ENCODE measurements at places on chromosomes 7 and 10. TPM values are rescaled to one million over a fixed set of nuclear protein-coding genes. Genes with fewer than 3 reads are reported as not detected.

DNA sequence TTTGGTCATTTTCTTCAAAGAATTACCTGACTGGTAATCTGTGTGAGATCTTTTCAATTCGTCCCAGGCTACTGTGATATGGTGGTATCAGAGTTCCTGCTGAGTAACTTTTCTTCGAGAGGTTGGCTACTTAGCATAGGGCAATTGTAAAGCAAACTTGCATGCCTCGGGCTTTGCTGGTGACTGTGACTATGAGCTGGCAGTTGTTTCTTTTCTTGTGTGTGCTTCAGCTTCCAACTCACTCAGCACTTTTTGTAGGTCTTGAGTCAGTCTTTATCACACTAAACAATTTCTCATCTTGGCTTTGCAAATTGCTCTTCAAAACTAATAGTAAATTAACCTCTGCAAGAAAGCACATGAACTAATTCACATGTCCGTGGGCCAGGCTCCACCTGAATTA, 44.3 kb downstream of the PRR15 start:
- H3K27ac ChIP-seq, result no peak overlapping the region
- no peaks in the 10 kb centered on the region for H3K4me1 ChIP-seq
- DNase-seq, result peak; percentile 67
- no peaks in the 10 kb centered on the region for H3K27me3 ChIP-seq
- H3K36me3 ChIP-seq, result no peaks in the 10 kb centered on the region
- no peak overlapping the region for H3K4me3 ChIP-seq

DNA sequence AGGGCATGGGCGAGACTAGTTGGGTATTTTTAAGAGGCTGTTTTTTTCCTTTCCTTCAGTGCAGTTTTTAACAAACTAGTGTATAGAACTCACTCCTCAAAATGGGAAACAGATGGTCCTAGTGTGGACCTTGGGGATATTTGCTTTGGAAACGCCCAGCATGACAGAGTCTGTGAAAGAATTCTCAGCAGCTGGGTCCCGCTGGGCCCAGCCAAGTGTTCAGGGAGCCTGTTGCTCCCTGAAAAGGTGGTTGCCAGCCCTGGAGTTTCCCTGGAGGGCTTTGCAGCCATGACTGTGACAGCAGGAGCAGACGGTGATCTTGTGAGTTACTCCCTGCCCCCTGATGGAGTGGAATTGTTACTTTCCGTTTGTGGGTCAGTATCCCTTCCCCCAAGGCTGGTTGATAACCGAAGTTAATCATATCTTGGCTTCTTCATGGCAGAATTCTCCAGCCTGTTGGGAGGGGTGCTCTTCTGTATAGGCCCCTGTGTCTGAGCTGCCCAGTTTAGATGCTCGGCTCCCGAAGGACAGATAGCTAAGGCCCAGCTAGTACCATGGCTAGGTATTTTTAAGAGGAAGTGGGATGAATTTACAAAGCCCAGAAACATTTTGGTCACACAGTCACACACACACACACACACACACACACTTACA, 278.6 kb upstream of the HABP2 start:
- no peaks in the 10 kb centered on the region for H3K27me3 ChIP-seq
- no peak for DNase-seq
- H3K36me3 ChIP-seq, result no peaks in the 10 kb centered on the region
- no peak overlapping the region for H3K4me3 ChIP-seq

DNA sequence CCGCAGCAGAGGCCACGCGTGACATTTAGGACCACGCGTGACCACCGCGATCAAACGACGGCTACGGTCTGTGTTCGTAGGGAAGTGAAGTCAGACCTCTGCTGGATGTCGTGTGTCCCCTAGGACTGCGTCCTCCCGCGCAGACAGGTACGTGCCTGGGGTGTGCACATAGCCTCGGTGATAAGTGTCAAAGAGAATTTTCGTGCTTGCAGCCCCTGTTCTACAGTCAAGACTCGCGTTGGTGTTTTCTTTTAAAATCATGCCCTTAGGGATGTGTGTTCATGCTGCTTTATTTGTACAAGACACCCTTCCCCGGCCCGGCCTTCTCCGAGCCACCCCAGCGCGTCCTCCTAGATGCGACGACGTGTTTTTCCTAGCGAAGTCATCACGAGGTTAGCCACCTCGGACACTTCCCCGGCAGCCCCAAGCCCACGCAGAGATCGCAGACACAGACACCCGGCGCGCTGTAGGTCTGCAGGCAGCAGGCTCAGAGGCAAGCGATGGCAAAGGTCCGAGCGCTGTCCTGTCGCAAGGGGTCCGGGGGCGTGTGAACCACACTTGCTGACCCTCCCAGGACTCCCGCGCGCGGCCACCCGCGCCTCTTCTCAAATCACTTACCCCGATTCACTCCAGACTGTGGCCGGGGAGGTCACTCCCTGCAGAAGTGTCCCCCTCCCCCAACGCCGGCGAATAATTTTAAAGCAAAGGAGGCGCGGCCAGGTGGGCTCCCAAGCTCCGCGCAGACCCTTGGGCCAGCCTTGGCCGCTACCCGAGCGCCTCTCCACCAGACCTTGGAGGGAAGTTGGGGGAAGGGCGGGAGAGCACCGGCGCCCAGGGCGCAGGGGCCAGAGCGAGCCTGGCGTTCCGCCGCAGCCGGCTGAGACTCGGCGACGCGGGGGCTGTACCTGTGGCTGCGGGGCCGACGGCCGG, 552 bp downstream of the MKX start:
- H3K36me3 ChIP-seq, result no peaks in the 10 kb centered on the region
- peak overlapping the region; percentile 80 for H3K4me3 ChIP-seq
- no peak overlapping the region for H3K27ac ChIP-seq
- peak; percentile 39 for DNase-seq

DNA sequence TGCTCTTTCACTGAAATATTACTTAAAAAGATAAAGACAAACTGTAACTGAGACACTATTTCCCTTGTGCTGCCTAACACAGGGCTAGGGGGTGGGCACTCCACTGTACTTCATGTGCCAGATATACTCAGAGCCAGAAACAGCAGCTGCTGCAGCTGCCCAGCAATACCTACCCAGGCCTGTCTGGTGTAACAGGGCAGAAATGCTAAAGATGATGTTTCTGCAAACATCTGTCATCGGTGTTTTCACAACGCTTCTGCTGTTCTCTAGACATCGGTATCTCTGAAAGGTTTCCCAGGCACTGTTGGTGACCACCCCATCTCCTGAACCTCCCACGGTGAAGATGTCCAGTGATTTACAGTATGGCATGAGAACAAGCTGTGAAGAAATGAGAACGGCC, 42.7 kb downstream of the LAMB1 start:
- H3K27ac ChIP-seq, result peak overlapping the region; percentile 28
- H3K36me3 ChIP-seq, result peaks cover 76% of the 10 kb centered on the region
- DNase-seq, result no peak
- no peaks in the 10 kb centered on the region for H3K27me3 ChIP-seq

- DNase-seq, result no peak
- H3K4me3 ChIP-seq, result no peak overlapping the region
- no peak overlapping the region for H3K27ac ChIP-seq
- H3K36me3 ChIP-seq, result no peaks in the 10 kb centered on the region
- no peaks in the 10 kb centered on the region for H3K27me3 ChIP-seq
- no peaks in the 10 kb centered on the region for H3K4me1 ChIP-seq
Measured at GRCh38 chr7:88328787-88329186, 22.1 kb upstream of the STEAP4 start.

VGF gene
- polyA plus RNA-seq, result not detected

PILRA gene
- polyA plus RNA-seq, result 0.81 TPM

ADARB2 gene
- 0.35 TPM for polyA plus RNA-seq

All from small intestine (tissue), 16 donors.